BJ (cell line): ENCODE measurements at places on chromosomes 5 and 9.

GRCh38 chr5:88677943-88678769 lies 204.8 kb downstream of the MEF2C start:
- no peak for DNase-seq

DNA sequence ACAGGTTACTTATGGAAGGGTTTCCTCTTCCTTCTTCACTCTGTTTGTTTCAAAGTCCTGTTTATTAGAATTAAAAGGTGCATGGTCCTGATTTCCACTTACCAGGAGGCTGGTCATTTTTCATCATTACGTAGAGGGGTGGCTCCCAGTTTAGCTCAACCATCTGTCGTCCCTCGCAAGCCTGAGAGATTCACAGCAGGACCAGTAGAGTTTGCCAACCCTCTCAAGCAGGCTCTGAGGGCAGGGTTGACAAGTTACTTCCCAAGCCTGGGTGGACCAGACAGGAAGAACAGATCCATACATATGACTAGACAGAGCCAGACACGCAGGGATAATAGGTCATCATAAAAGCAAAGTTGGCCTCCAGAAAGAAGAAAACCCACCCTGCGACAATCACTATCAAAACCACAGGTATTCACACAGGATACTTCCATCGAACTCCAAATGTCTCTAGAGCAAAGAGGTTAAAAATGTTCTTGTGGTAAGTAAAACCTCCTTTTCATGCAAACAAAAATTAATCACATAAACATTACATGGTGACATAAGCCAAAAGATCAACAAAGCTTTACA lies 151.9 kb downstream of the ELAVL2 start:
- no peak for DNase-seq

- DNase-seq, result no peak
These were observed 190.6 kb downstream of the MPDZ start for GRCh38 chr9:13088720-13089427.

DNA sequence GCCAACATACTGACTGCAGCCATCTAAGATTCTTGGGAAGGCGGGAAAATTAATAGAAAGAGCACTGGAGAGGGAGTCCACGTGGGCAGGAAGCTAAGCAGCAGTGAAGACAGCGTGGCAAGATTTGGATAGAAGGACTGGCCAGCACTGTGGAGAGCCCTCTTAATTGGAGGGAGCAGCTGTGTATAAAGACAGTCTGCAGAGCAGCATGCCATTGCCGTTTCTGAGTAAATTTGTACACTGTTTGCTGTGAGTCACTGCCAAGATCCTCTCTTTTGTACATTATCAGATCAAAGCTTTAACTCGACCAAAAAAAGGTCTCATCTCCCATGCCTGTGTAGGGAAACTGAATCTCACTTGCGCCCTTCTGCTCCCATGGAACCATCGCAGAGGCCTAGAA lies 45.3 kb downstream of the INSYN2B start:
- no peak for DNase-seq

GRCh38 chr5:158477214-158477613 lies 618.3 kb upstream of the CLINT1 start:
- no peak for DNase-seq

GRCh38 chr9:127589955-127590370 lies 22.1 kb upstream of the STXBP1 start:
- no peak for DNase-seq

DNA sequence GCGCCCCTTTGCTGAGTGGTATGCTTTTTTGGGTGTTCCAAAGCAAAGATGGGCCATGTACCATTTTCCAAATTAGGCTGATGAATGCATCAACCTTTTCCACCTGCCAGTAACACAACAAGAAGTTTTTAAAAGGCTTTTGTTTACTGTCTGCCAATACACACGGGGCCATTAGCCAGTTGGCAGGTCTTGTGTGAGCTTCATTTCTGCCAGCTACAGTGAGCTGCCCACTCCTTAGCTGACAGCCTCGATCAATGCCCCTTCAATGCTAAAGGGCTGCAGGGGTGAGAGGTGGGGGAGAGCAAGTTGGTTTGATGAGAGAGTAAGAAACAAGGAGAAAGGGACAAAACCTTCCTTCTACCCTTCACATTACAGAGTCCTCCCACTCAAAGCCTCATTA lies 128.7 kb downstream of the C5orf15 start:
- no peak for DNase-seq

DNA sequence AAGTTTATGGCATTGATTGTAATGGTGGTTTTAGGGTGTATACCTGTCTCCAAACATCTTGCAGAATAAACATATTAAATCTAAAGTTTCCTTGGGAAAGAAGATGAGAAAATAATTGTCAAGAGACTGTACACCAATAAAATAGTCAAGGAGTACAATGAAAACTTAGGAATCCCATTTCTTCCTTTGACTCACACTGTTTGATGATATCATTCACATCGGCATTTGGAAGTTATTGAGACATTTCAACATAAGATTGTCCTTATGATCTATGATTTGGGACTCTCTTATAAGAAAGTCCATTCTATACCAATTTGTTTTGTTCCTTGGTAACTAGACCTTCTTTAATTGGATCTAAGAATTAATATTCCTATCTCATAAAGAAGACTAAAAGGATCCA lies 482.7 kb downstream of the RAB3C start:
- peak; percentile 35 for DNase-seq

- no peak for DNase-seq
These were observed 160.7 kb downstream of the TTC39B start for GRCh38 chr9:15146268-15146700.

DNA sequence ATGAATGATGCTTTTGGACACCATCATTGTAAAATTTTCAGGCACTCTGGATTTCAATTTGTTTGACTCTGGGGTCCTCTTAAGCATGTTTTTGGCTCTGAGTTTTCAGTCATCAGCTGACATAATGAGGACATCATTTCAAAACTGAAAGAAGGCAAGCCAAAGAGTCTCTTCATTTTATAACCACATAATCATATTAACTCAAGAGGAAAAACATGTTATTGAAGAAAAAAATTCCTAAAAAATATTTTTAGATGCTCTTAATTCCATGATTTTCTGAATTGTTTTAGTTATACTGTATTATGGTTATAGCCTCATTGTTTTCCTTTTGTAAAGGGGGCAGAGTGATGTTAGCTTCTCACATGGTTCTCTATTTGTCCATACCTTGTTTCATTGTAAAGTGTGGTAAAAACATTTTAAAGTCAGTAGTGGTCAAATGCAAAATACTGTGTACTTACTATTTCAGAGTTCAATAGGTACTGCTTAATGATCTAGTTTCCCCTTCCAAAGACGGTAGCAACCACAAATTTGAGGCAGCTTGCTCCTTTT lies 472.1 kb downstream of the DMRT2 start:
- no peak for DNase-seq

DNA sequence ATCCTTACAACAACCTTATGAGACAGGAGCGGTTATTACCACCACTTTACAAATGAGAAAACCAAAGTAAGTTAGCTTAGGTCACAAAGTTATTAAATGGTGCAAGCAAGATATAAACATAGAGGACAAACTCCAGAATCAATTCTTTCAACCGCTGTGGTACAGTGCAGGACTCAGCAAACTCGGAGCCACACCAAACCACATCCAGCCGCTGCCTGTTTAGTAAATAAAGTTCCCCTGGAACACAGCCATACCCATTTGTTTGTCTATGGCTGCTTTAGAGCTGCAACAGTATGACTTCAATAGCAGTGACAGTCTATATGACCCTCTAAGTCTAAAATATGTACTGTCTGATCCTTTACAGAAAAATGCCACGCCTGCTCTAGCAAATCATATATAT lies 1567.2 kb upstream of the WWC1 start:
- no peak for DNase-seq

DNA sequence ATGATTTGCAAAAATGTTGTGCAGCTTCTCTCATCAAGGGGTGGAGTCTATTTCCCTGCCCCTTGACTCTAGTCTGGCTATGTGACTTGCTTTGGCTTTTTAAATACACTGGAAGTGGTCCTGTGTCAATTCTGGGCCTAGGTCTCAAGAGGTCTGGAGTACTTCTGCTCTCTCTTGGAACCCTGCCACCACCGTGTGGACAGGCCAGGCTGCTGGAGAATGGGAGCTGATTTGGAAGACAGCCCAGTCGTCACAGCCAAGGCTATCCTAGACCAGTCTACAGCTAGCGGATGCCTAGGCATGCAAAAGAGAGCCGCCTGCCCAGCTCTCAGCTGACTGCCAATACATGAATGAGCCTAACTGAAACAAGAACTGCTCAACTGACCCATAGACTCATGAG lies 56.7 kb upstream of the CLINT1 start:
- DNase-seq, result no peak

GRCh38 chr9:122819791-122820489 lies 8.4 kb downstream of the PDCL start:
- DNase-seq, result no peak

DNA sequence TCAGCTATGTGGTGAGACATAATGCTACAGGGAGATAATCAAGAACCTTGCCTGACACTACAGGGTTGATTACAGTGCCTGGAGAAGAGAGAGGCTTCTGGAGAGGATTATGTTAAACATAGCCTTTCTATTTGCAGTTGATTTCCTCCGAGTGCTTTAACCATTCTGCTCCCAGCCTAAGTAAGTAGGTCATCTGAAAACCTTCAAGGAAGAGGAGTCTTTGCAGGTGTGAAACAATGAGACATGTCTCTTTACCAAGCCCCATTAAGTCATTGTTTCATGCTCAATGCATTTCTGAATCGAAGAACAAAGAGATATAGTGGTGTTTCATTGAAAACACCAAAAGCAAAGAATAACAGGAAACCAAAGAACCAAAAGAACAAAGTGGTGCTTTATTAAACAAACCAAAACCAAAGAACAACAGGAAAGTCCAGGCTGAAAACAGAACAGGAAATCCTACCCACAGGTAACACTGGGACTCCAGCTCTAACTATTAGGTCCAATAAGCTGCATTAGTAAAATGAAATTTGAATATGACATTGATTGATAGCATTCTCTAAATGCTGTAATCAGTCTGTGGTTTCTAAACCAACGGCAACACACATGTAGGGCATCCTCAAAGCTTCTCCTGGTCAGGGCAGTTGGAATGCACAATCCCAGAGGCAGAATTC lies 113.3 kb upstream of the SPATA31D4 start:
- no peak for DNase-seq

- no peak for DNase-seq
These were observed 25.2 kb upstream of the FRMD3 start for GRCh38 chr9:83563360-83563759.

- no peak for DNase-seq
These were observed 47.5 kb downstream of the BARX1 start for GRCh38 chr9:93907551-93908199.

DNA sequence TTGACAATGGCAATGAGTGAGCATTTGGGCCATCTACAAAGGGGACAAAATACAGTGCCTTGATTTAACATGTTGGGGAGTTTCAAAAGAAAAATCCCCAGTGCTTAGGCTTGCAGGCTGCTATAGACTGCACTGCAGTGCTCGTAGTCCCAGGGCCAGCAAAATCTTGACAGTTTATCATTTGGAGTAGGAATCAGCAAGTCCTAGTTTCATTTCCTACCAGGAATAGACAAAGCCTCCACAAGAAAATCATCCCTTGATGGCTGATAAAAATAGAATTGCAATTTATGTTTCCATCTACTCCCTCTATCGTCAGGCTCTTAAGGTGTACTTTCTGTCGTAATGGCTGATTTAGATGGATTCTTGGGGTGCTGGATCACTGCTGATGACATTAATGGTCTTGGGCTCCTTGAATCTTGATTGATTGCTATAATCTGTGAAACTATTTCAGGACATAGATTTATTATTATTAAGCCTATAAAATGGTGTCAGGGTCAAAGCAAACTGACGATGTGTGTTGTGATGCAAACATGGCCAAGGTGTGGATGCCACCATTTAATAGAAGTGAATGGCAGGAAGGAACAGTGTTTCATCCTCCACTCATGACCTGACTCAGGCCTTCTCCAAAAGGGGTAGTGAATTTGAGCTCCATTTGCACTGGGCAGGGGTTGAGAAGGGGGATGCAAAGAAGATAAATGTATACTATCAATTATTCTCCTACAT lies 171.7 kb downstream of the PIK3R1 start:
- no peak for DNase-seq

- no peak for DNase-seq
These were observed 664 bp upstream of the ARSB start for GRCh38 chr5:78985725-78986223.

DNA sequence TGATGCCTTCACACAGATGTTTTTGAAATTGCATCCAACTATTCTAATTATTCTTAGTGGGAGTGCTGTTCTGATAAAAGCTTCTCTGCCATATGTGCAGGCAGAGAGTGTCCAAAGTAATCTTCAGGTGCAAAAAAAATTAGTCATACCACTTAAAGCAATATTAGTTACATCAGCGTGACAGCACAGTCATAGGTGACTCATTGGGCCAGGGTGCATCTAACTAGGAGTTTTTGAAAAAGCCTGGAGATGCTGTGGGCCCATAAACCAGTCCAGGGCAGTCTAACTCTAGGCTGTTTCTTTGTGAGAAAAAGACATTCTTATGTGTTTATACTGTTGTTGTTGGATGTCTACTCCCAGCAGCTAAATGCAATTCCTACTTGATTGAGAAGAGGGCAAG lies 33.0 kb upstream of the C6 start:
- DNase-seq, result peak; percentile 59

DNA sequence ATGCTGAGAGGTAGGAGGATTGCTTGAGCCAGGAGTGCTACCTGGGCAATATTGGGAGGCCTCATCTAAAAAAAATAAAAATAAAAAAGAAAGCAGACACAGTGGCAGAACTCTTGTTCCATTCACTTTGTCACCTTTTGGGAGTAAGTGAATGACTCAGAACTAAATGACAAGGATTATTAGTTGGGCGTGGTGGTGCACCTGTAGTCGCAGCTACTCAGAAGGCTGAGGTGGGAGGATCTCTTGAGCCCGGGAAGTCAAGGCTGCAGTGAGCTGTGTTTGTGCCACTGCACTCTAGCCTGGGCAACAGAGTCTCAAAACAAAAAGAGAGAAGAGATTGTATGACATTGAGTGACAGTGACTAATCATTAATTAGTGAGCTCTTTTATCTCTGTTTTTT lies 34.1 kb downstream of the MCCC2 start:
- DNase-seq, result no peak

DNA sequence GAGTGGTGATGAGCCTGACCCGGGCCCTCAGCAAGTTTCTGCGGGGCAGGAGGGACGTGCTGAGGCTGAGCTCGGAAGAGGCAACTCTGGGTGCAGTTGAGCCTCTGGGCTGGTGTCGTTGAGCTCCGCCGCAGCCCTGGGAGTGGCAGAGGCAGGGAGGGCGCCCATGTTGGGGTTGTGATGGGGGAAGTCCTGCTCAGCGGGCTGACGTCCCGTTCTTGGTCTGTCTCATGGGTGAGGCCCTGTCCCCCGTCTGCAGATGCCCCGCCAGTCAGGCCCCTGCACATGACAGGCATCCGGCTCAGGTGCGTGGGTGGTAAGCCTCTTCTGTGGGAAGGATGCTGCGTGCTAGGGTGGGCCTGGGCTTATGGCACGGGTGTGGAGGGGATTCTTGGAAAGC lies 64.3 kb downstream of the RXRA start:
- DNase-seq, result no peak
